ENCODE measurements at places on chromosomes 4 and X.

DNA sequence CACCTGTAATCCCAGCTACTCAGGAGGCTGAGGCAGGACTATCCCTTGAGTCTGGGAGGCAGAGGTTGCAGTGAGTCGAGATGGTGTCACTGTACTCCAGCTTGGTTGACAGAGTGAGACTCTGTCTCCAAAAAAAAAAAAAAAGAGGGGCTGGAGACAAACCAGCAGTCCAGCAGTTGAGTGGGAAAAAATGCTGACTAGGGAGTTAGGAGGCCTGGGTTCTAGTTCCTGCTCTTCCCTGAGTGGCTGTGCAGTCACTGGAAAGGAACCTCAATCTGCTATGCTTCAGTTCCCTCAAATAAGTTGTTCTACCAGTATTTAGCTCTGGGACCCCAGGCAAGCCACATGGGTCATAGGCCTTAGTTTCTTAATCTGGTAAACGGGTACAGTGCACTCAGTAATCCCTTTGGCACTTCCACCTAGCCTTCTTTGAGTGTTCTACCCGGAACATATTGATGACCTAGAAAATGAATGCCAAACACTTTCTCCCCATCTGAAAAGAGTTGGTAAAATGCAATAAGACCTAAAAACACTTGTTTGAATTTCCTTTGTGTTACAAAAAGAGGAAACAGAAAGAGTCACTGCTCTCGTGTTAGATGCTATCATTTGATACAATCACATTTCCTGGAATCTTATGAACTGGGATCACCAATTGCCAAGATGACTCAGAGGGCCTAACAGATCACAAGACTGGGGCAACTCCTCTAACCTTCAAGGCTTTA, 99.3 kb upstream of the EGFL6 start:
- DNase-seq = no peak

DNA sequence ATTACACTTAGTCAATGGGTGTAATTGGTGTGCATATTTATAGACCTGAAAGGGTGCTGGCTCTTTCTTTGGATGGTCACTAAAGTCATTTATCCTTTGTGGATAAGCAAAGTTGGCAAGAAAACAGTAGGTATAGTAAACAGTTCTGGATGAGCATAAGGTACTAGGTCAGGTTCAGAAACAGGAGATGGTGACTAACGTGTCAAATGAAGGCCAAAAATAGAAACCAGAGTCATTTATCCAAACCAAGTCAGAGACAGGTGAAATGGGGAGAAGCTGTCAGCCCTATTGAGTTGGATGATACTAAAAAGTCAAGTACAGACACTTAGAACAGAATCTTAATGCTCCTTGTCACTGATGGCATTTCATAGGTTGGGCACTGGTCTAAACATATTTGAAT, 313.1 kb downstream of the KLHL13 start:
- no peak for DNase-seq

GRCh38 chr4:140617499-140618248, 48.9 kb upstream of the UCP1 start:
- no peak for DNase-seq

GRCh38 chr4:40500781-40501180, 128.9 kb downstream of the RBM47 start:
- DNase-seq = no peak

DNA sequence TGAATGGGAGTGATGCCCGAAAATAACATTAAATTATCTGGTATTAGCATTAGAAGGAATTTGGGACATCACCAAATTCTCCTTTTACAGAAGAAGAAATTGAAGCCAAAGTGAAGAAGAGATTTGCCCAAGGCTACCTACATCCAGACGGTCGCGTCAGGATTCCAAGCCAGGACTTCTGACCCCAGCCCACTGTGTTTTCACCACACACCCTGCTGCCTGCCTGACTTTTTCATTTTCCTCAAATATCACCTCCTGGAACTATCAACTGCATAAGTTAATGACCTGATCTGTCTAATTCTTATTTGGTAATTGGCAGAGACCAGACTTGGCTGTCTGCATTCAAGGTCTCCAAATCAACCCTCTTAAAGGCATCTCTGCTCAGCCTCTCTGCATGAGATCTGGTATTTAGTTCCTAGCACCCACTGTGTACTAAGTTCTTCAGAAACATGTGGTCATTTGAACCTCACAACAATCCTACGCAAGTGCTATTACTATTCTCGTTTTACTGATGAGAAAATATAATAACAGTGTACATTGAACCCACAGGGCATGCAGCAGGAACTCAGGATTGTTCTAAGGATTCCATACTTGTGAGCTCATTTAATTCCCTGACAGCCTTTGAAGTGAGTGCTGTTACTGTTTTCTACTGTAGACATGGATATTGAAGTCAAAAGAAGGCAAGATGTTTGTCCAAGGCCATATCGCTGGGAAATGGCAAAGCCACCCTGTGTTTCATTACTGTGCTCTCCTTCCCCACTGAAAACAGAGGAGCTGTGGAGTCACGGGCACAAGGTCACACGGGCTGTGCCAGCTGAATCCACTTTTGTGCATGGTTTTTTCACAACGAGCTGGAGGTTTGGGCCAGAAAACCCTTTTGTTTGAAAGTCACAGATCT, 195.2 kb upstream of the C1QTNF7 start:
- DNase-seq = no peak

DNA sequence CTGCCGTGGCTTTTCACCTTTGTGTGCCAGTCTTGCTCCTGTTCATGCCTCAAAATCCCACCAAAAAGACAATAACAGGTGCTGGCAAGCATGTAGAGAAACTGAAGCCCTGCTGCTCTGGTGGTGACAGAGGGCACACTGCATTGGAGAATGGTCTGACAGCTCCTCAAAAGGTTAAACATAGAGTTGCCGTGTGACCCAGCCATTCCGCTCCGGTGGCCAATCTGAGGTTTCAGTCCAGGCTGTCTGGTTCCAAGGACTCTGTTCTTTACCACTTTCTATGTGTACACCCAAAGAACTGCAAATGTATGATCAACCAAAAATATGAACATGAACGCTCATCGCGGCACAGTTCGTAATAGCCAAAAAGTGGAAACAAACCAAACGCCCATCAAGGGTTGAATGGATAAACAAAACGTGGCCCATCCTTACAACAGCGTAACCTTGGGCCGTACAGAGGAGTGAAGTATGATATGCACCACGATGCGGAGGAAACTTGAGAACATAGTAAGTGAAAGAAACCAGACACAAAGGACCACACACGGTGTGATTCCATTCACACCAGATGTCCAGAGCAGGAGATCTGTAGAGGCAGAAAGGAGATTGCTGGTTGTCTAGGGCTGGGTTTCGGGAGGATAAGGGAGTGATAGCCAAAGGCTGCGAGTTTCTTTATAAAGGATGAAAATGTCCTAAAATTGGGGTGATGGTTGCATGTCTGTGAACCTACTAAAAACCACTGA, 33.6 kb upstream of the WFS1 start:
- no peak for DNase-seq

DNA sequence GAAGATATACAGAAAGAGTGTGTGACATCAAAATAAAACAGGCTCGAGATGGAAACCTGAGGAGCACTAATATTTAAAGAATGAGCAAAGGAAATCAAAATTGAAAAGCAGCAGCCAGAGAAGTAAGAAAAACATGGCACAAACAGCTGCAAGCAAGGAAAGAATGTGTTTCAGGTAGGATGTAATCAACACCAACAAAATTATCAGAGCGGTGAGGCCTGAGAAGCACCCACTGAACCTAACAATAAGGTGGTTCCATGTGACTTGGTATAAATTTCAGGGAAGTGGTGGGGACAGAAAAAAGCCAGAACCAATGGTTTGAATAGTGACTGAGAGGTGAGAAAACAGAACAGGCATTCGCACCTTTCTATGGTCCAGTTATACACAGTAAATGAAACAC, 11.5 kb downstream of the SLC39A8 start:
- no peak for DNase-seq

- DNase-seq = peak; percentile 82
These were observed at the start of gene MCTS1 for GRCh38 chrX:120603707-120604360. MCTS1 (plus strand) TSS chrX:120604101; CDS start chrX:120604237, 136 bp downstream.

GRCh38 chr4:150942539-150942938, 72.5 kb downstream of the LRBA start:
- no peak for DNase-seq

GRCh38 chr4:29046781-29047180, 1673.4 kb upstream of the PCDH7 start:
- DNase-seq = no peak

GRCh38 chr4:44446191-44446590, 2.4 kb downstream of the KCTD8 start:
- no peak for DNase-seq

DNA sequence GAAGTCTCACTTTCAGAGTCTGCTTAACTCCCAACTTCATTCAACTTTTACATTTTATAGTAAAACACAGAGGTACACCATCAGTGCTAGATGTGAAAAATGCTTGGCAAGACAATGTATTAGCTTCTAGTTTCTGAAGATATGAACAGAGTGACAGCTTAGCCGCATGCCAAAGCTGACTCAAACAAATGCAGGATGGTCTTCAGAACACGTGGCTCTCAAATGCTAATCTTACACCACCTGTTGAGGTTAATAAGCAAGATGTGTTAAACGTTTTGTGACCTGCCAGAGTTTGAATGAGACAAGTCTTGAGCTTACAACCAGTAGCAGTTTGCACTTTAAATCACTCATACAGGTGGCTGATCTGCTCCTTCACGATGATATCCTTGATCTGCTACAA, 18.9 kb upstream of the GPM6B start:
- DNase-seq = no peak

- no peak for DNase-seq
These were observed 43.5 kb upstream of the LAMP2 start for GRCh38 chrX:120512627-120513026.

GRCh38 chrX:13937370-13938050, 92.2 kb downstream of the GEMIN8 start:
- no peak for DNase-seq

DNA sequence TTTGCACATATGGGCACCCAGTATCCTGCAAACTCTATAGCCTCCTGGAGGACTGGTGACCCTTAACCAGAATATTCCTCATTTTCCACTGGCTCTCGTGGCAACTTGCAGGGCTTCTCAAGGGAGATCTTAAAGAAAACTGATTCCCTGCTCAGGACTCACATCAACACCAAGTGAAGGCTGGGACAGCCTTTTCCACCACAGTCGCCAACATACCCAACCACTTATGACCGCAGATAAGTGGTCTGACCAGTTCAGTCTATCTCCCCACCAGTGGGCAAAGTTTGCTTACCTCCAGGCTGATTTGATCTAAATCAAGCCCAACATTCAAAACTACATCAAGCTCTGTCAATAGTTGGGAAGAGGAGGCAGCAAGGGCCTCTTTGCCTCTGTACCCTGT, 289.3 kb upstream of the GATB start:
- no peak for DNase-seq

DNA sequence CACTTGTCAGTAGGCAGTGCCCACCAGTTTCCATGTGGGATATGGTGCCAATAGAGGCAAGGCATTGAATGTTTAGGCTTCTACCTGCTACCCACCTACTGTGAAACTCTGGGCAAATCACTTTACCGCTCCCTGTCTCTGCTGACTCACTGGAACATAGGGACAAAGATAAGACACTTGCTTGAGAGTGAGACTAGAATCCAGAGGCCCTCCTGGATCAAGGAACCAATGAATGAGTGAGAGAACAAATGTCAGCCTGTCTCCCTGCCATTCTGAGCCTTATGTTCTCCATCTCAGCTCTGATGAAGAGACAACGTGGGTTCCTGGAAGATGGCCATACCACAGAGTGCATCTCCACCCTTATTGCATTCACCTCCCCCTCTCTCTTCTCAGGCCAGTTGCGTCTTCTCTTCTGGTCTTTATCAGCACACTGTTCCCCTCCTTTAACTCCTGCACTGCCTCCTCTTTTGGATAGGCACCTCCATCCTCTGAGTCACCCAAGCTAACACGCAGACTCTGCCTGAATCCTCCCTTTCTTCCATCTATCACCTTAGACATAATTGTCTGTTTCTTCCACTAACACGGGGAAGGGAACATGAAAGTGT, 15.4 kb upstream of the PRRG3 start:
- DNase-seq = no peak

- DNase-seq = peak; percentile 39
These were observed 9.6 kb upstream of the UVSSA start for GRCh38 chr4:1337376-1337831.

DNA sequence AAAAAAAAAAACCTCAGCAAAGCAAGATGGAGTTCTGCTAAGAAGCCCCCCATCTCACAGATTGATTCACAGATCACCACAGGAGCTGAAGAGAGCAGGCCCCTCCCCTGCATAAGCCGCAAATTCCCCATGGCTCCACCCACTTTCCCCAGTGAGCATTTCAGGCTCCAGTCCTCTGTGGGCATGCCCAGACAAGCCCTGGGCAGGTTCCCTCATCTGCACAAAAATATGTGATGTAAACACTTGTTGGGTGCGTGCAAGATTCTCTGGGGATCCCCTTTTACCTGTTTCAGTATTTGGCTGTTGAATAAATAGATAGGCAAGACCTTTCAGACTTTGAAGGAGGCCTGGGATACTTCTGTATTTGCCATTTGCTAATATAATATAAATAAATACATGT, 514.3 kb downstream of the PCDH7 start:
- no peak for DNase-seq

- no peak for DNase-seq
These were observed 15.2 kb downstream of the ATP8A1 start for GRCh38 chr4:42641656-42642055.

DNA sequence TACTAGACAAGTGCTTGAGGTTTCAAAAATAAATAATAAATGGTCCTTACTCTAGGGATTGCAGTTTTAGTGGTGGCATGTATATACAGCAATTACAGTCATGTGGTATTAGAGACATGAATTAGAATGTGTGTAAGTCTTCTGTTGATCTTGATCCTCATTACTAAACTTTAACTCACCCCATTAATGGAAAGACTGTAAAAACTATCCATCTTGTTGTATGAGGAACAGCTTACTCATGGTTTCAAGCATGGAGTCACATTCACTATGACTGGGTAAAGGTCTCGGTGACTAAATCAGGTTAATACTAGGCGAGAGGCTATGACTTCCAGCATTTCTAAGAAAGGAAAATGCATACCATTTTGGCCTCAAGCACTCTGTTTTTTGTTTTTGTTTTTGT, 107.0 kb upstream of the HPGD start:
- DNase-seq = no peak

DNA sequence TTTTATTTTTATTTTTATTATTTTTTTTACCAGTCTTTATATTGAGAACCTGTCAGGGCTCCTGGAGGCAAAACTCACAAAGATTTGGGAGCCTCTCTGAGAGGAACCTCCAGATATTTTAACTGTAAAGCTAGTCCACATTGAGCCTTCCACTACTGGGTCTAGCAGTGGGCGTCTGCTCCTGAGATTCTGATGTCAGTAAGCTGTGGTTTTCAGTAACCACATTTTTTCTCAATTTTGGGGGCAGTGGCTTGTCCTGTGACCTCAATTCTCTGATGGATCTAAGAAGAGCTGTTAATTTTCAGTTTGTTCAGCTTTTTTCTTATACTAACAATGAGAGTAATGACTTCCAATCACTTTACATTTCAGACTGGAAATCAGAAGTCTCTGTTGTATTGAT, 23.6 kb upstream of the GPRASP1 start:
- no peak for DNase-seq

- no peak for DNase-seq
These were observed at the start of gene RENBP for GRCh38 chrX:153944140-153944799. RENBP (minus strand) TSS chrX:153944643; CDS start chrX:153944610, 33 bp downstream.

All from CD8-positive, alpha-beta memory T cell (primary cell).